Activated CD4-positive, alpha-beta T cell treated with anti-CD3 and anti-CD28 coated beads for 36 hours (primary cell): ENCODE measurements at places on chromosomes 6 and 20. TPM values are rescaled to one million over a fixed set of nuclear protein-coding genes. Genes with fewer than 3 reads are reported as not detected.

Gene RIPOR2
- 60.0 TPM for total RNA-seq

- no peak for DNase-seq
- no peak overlapping the region for H3K27ac ChIP-seq
- no peaks in the 10 kb centered on the region for H3K4me1 ChIP-seq
- no peaks in the 10 kb centered on the region for H3K36me3 ChIP-seq
- no peak overlapping the region for H3K4me3 ChIP-seq
Observed at GRCh38 chr6:46690141-46690755, 2.6 kb downstream of the TDRD6 start.

DNA sequence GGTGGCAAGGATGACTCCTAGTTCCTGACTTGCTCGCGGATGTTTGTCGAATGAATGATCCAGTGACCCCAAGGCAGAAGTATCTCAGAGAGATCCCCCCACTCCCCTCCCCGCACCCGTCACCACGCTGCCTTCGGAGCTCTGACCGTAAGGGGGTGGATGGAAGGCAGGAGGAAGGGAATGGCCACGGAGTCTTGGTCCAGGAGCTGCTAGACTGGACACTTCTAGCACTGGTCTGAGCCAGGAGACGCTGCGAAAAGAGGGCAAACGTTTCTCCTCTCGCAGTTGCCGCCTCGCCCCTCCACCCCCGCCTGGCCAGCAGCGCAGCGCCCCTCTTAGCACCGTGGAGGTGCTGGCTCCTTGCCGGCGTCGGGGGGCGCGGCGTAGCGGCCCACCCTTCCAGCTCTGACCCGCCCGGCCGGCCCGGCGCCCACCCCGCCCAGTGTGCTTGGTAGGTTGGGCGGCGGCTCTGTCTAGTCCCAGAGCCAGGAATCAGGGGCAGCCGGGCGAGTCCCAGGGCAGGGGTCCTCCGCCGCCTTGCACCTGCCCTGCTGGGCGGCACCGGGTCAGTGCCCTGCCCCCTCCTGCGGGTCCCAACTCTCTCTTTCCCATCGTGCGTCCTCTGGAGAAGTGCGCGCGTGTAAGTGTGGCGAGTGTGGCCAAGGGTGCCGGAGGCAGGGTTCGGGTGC is 2.4 kb upstream of the DBNDD2 start:
- H3K27me3 ChIP-seq = peaks cover 3% of the 10 kb centered on the region
- peak overlapping the region; percentile 19 for H3K27ac ChIP-seq
- H3K4me3 ChIP-seq = peak overlapping the region; percentile 73
- peaks cover 12% of the 10 kb centered on the region for H3K36me3 ChIP-seq
- no peak for DNase-seq
- H3K4me1 ChIP-seq = peaks cover 22% of the 10 kb centered on the region

DNA sequence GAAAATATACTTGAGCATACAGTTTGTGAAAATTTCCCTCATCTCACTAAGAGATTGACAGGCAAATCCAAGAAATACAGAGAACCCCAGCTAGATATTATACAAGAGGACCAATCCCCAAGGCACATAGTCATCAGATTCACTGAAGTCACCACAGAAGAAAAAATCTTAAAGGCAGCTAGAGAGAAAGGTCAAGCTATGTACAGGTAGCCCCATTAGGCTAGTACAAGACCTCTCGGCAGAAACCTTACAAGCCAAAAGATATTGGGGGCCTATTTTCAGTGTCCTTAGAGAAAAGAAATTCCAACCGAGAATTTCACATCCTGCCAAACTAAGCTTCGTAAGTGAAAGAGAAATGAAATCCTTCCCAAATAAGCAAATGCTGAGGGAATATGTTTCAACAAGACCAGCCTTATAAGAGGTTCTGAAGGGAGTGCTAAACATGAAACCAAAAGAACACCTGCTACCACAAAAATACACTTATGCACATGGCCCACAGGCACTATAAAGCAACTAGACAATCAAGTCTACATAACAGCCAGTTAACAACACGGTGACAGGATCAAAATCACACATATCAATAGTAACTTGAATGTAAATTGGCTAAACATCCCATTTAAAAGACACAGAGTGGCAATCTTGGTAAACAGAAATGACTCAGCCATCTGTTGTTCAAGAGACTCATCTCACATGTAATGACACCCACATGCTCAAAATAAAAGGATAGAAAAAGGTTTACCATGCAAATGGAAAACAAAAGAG is 96.3 kb downstream of the FHL5 start:
- H3K27ac ChIP-seq = no peak overlapping the region
- H3K4me1 ChIP-seq = no peaks in the 10 kb centered on the region
- H3K36me3 ChIP-seq = peaks cover 2% of the 10 kb centered on the region

DNA sequence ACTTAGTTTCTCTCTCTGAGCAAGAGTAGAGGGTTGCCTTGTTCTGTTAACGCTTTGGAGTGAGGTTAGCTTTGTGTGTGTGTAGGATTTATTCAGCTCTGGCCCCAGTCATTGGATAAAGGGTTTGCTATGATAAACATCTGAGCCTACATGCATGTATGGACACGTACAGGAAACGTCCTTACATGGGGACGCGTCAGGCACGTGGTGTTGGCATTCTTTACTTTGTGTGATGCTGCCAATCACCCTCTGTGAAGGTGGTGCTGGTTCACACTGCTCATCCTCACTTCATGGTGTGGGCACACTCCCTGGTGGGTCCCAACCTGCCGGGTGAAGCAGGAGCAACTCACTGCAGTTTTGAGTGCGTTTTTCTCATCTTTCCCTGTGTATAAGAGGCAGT is 53.4 kb upstream of the CD93 start:
- no peak for DNase-seq
- H3K4me3 ChIP-seq = no peak overlapping the region
- no peaks in the 10 kb centered on the region for H3K27me3 ChIP-seq
- peaks cover 20% of the 10 kb centered on the region for H3K4me1 ChIP-seq

GRCh38 chr20:63177134-63177784 is 38.7 kb downstream of the YTHDF1 start:
- H3K27ac ChIP-seq = no peak overlapping the region
- H3K4me3 ChIP-seq = no peak overlapping the region
- DNase-seq = peak; percentile 70
- peaks cover 12% of the 10 kb centered on the region for H3K4me1 ChIP-seq
- peaks cover 33% of the 10 kb centered on the region for H3K27me3 ChIP-seq

Gene ZNF343
- 12.3 TPM for total RNA-seq

DNA sequence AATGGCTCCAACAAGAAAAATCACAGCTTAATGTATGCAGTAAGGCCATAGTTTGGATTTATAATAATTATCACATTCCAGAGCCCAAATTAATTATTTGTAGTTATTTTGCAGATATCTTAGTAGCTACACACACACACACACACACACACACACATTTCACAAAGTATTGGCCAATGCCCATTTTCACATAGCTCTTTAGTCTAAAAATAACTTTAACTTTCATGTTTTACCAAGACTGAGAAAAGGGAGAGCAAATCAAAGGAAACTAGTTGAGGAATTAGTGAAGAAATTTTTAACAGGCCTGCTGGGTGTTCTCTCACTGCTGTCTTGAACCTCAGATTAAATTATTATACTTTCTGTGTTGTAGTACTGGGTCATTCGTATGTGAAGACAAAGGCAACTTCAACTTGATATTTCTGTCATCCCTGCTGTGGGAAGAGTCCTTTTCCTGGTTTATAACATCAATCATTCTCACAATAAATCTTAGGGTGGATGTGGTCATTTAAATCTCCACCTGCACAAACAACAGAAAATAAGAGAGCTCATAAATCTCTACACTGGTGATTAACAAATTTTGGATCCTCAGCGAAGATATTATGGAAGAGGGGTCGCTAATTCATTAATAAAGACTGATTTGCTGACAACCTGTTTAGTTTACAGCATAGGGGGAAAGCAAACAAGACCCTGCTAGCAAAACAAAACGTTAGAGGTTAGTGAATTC is 1.6 kb upstream of the TCF21 start:
- no peaks in the 10 kb centered on the region for H3K36me3 ChIP-seq
- peaks cover 24% of the 10 kb centered on the region for H3K4me1 ChIP-seq
- DNase-seq = no peak
- peaks cover 62% of the 10 kb centered on the region for H3K27me3 ChIP-seq
- no peak overlapping the region for H3K27ac ChIP-seq
- no peak overlapping the region for H3K4me3 ChIP-seq

- H3K36me3 ChIP-seq = no peaks in the 10 kb centered on the region
- H3K27ac ChIP-seq = no peak overlapping the region
- no peak for DNase-seq
- H3K4me1 ChIP-seq = no peaks in the 10 kb centered on the region
Observed at GRCh38 chr20:16260911-16261310, 312.3 kb downstream of the KIF16B start.

GRCh38 chr6:152457949-152458624 is 179.1 kb downstream of the SYNE1 start:
- H3K4me3 ChIP-seq = no peak overlapping the region
- H3K4me1 ChIP-seq = peaks cover 6% of the 10 kb centered on the region
- H3K36me3 ChIP-seq = no peaks in the 10 kb centered on the region

GRCh38 chr6:2877057-2877882 is 25.8 kb downstream of the SERPINB9 start:
- no peak for DNase-seq
- peaks cover 19% of the 10 kb centered on the region for H3K36me3 ChIP-seq
- no peaks in the 10 kb centered on the region for H3K27me3 ChIP-seq

DNA sequence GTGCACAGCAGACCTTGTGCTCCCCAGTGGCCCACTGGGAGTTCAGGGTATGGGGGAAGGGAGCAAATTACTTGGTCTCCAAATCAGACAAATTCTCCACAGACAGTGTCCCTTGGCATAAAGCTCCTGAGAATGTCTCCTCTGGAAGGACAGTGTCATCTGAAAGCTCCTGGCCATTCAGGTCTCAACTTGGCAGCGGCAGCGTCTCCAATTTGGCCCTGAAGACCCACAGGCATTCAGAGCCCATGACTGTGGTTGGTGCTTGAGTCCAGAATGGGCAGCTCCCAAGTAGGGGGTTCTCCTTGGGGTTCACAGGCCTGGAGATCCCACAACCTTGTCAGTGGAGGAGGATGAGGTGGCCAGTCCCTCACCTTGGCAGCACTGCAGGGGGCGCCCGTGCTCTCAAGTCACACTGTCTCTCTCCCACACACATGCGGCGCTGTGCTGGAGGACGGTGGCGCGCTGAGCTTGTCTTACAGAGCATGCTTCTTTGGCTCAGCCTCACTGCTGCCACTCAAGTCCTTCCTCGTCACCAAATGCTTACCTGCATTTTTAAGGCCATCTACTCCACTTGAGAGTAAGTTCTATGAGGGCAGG is 20.7 kb downstream of the DYNLRB1 start:
- no peaks in the 10 kb centered on the region for H3K27me3 ChIP-seq
- H3K27ac ChIP-seq = no peak overlapping the region

- H3K36me3 ChIP-seq = peaks cover 47% of the 10 kb centered on the region
- no peak overlapping the region for H3K27ac ChIP-seq
- H3K4me1 ChIP-seq = peaks cover 44% of the 10 kb centered on the region
Observed at GRCh38 chr6:158818581-158819212, 471 bp downstream of the EZR start.

DNA sequence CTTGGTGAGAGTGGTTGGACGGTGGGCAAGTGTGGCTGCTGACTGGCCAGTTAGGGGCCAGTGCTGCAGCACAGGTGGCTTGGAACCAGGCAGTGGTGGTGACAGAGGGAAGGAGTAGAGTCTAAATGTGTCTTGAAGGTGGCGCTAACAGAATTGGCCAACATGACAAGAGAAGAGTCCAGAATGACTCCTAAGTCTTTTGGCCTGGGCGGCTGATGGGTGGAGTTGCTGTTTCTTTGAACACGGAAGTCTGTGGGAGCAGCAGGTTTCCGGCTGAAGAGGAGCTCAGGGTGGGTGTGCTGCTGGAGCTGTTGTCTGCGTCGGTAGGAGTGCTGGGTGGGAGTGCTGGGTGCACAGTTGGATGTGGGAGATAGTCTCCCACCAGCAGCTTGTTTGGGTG is 10.1 kb downstream of the LSM14B start:
- H3K4me3 ChIP-seq = no peak overlapping the region
- peaks cover 21% of the 10 kb centered on the region for H3K4me1 ChIP-seq
- H3K36me3 ChIP-seq = peaks cover 64% of the 10 kb centered on the region
- H3K27ac ChIP-seq = peak overlapping the region; percentile 67
- no peaks in the 10 kb centered on the region for H3K27me3 ChIP-seq

Gene CCM2L
- total RNA-seq = not detected

DNA sequence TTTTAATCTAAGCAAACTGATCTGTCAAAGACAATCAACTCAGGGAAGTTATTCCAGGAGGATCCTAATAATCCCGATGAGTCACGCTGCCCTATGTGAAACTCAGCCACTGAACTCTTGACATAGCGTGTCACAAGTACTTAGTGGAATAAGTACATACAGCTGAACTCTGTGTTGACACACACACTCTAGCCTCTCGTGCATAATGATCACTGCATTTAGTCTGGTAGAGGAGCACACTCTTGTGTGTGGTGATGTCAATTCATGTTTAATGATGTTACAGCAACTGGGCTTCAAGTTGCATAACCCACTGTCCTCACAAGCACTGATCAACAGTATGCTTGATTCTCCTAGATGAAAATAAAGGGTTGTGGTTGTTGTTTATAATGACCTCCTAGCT is 148.3 kb downstream of the HACE1 start:
- H3K4me1 ChIP-seq = peaks cover 3% of the 10 kb centered on the region
- no peak overlapping the region for H3K4me3 ChIP-seq
- no peaks in the 10 kb centered on the region for H3K36me3 ChIP-seq
- no peak overlapping the region for H3K27ac ChIP-seq
- H3K27me3 ChIP-seq = no peaks in the 10 kb centered on the region

Gene BPI
- not detected for total RNA-seq

DNA sequence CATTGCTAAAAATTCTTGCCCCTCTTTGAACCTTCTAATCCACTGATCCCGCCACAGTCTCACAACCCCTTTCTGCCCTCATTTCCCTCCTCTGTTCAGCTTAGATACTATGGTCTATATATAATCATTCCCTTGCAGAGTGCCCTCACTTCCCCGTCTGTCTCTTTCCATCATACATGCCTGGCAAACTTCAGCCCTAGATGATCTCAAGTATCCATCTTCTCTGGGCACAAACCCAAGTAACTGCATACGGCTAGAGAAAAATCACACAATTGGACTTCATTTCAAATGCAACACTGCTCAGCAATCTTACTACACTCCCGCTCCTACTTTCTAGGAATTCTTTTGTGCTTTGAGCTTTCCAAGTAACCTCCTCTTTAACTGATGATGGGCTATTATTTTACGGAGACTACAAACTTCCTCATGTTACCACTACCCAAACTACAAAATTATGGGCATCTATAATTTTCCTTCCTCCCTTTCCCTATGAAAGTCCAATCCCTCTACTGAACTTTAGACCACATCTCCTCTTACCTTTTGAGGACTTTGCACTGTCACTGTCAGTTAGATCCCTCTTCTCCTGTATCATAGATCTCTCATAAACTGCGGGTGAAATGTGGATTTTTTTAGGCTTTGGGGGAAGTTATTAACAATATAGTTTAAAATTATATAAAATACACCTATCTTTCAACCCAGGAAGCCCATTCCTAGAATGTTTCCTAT is 135.6 kb downstream of the BTBD9 start:
- H3K4me1 ChIP-seq = no peaks in the 10 kb centered on the region
- H3K36me3 ChIP-seq = no peaks in the 10 kb centered on the region
- no peak overlapping the region for H3K4me3 ChIP-seq
- H3K27ac ChIP-seq = no peak overlapping the region
- no peaks in the 10 kb centered on the region for H3K27me3 ChIP-seq

- peak overlapping the region; percentile 10 for H3K27ac ChIP-seq
- no peaks in the 10 kb centered on the region for H3K27me3 ChIP-seq
- DNase-seq = no peak
- H3K4me3 ChIP-seq = no peak overlapping the region
- H3K4me1 ChIP-seq = no peaks in the 10 kb centered on the region
- no peaks in the 10 kb centered on the region for H3K36me3 ChIP-seq
Observed at GRCh38 chr6:34585108-34585507, 29.0 kb upstream of the SPDEF start.
